ENCODE measurements at places on chromosomes 16 and 17.

DNA sequence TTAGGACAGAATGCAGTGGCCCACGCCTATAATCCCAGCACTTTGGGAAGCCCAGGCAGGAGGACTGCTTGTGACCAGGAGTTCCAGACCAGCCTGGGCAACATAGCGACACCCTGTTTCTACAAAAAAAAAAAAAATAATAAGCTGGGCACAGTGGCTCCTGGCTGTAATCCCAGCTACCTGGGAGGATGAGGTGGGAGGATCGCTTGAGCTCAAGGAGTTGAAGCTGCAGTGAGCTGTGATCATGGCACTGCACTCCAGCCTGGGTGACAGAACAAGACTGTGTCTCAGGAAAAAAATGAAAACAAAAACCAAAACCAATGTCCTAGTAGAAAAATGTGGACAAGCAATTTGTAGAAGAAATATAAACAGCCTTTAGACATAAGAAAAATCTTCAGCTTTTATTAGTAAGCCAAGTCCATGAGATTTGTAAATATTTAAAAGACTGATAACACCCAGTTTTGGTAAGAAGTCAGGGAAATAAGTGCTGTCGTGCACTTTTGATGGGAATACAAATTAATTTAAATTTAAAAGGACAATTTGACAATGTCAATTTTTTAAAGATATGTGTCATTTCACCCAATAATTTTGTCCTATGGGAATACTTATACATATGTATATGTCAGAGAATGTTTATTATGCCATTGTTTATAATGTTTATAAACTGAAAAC lies 11.1 kb downstream of the SCPEP1 start:
- DNase-seq: no peak

- no peak for DNase-seq
These were observed 449 bp upstream of the MRPL58 start for GRCh38 chr17:75012096-75012345.

- no peak for DNase-seq
These were observed 129.8 kb downstream of the NTN1 start for GRCh38 chr17:9151091-9151490.

DNA sequence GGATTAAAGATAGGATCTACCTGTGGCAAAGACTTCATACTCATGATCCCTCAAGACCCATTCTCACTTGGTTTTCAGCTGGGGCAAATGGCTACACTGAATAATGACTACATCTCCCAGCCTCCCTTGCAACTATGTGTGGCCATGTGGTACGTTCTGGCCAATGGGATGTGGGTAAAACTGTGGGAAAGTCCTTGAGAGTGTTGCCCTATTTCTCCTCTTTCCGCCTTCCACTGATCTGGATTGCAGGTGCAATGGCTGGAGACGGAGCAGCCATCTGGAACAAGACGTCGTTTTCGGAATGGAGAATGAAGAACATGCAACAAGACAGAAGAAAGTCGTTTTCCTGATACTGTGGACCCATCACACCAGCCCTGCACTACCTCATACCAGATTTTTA lies 48.5 kb downstream of the HAPSTR1 start:
- DNase-seq: no peak

GRCh38 chr17:83007504-83008185 lies 71.8 kb upstream of the METRNL start:
- DNase-seq: no peak

DNA sequence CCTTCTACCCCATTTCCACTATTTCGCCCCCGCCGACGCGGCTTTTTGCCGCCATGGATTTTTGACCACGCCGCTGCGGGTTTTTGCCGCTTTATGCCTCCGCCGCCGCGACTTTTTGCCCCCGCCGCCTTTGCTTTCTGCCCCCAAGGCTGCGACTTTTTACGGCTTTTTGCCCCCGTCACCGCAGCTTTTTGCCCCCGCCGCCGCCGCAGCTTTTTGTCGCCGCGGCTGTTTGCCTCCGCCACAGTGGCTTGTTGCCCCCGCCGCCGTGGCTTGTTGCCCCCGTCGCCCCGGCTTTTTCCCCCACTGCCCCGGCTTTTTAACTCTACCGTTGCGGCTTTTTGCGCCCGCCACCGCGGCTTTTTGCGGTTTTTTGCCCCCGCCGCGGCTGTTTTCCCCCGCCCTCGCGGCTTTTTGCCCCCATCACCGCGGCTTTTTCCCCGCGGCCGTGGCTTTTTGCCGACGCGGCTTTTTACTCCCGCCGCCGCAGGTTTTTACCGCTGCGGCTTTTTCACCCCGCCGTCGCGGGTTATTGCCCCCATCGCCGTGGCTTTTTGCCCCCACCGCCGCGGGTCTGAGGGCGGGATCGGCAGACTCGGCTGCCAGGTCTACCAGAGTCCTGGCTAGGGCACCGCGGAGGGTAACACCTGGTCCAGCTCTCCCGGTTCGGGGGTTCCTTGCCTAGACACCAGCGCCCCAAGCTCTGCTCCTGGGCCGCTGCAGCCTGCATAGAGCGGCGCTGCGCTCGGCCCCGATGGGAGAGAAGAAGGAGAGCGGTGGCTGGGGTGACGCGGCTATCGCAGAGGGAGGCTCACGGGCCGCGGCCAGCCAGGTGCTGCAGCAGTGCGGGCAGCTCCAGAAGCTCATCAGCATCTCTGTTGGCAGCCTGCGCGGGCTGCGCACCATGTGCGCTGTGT lies 562.7 kb upstream of the WSB1 start:
- no peak for DNase-seq

GRCh38 chr16:7268182-7268581 lies 64.5 kb upstream of the RBFOX1 start:
- no peak for DNase-seq

DNA sequence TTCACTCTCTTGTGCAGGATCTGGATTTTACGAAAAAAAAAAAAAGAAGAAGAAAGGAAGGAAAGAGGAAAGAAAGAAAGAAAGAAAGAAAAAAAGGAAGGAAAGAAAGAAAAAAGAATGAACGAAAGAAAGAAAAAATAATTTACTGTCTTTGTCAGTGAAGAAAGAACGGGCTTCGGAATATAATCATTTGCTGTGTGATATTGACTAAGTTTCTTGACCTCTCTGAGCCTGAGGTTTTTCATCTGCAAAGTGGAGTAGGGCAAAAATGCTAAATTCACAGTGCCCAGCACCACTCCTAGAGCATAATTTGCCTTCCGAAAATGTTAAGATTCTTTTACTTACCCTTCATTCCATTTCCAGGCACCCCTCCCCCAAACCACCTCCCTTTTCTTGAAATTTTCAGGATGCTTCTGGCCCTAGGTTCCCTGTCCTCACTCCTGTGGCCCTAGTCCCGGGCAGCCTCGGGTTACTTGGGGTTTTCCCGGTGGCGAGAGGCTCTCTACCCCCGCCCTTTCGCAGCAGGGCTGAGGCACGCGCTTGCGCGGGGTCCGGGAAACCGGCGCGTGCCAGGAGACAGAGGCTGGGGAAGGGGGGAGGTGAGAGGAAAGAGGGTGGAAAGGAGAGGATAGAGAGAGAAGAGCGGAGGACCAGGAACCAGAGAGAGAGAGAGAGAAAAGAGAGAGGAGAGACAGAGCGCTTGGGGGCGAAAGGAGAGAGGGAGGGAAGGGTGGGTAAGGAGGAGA lies at the start of gene CNTNAP1:
Gene CNTNAP1, plus strand, starts transcription at position 556 of the 746 bp plus-strand sequence. CDS start 299 bp downstream, outside the sequence.
- DNase-seq: no peak

DNA sequence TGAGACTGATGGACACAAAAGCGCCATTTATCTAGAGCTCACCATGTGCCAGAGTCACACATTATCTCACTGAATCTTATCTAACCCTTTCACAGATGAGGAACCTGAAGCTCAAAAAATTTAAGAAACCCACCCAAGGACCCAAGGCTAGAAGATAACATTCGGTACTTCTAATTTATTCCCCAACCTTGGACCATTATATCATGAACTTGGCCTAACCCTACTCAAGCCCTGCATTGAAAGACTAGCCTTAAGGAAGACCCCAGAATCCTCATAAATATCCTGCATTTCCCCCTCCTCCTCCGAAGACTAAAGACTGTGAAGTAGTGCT lies 548 bp upstream of the DYNC1LI2 start:
- no peak for DNase-seq
